CD4-positive, alpha-beta T cell treated with Interleukin-15 for 4 hours (primary cell): ENCODE measurements at places on chromosomes 7 and 10.

- DNase-seq: no peak
Measured at GRCh38 chr10:48477141-48477540, 127.7 kb downstream of the ARHGAP22 start.

DNA sequence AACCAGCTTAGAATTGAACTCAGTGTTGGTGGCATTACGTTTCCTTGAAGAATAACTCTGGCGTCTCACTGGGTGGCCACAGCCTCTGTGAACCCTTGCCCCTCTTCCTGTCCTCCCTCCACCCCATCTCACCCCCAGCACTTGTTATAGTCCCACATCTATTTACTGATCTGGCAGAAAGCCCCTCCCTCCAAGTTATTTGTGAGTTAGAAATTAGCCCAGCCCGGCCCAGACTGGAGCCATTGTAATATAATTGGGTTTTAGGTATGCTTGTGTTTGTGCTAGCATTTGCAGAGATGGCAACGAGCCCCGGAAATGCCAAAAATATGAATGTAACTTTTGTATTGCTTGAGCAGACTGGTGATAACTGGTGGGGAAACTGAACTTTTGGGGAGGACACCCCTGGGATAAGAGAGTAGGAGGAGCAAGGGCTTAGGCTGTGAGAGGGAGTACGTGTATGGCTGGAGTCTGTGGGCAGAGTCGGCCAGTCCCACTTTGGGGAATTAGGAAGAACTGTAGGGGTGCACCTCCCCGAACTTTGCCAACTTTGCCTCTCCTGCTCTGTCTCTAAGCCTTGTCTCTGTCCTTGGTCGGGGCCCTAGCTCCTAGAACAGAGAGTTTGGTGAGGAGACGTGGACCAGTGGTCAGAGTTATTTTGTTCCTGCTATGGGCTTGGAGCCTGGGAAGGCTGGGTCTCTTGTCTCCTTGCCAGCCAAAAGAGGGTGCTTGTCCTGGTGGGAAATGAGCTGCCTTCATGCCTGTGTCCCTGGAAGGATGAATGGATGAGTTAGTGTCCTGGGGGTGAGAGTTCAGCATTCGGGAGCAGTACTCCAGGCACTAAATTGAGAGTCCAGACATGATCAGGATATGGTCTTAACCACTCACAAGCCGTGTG, 19.3 kb upstream of the TRIM8 start:
- no peak for DNase-seq

- no peak for DNase-seq
Measured at GRCh38 chr7:68482800-68483199, 1115.5 kb upstream of the AUTS2 start.

- no peak for DNase-seq
Measured at GRCh38 chr7:3266240-3266639, 34.8 kb upstream of the SDK1 start.

- no peak for DNase-seq
Measured at GRCh38 chr10:84876116-84876999, 548.0 kb downstream of the CCSER2 start.
